ENCODE measurements at places on chromosomes 1 and 21.

DNA sequence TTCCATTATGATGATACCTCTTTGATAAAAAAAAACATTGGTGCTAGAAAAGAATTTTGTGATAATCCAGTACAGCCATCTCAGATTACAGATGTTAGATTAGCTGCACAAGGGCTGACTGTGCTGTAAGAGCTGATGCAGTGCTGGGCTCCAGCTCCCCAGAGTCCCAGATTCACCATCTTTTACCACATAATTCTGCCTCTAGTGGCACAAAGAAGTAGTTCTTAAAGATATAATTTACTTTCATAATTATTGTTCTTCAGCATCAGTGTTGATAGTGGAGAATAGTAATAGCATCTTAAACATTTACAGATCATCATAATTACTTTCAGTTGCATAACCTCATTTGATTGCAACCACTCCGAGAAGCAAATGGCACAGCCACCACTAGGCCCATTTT lies 262.1 kb downstream of the BRINP2 start:
- DNase-seq, result no peak

DNA sequence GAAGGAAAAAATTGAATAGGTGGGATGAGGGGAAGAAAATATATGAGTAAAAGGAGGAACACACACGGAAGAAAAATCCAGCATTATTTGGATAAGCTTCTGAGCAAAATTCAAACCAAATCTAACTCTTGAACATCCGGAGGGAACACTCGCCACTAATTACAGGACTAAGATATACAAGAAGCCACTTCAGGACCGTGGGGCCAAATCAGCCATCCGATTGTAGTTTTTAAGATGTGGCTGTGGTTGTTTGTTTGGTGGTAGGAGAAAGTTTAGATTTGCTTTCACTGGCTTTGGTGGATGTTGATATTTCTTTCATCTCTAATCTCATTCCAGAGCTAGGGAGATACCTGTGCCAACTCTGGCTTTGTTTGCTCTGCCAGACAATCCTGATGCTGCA lies 43.7 kb upstream of the ADAMTS1 start:
- DNase-seq, result no peak

GRCh38 chr1:230152999-230153398 lies 86.0 kb downstream of the GALNT2 start:
- DNase-seq, result no peak

- no peak for DNase-seq
Observed at GRCh38 chr1:183632964-183633363, 2.6 kb downstream of the ARPC5 start.

All from fibroblast of skin of back (primary cell).